ENCODE measurements at places on chromosomes 2 and 18. TPM values are rescaled to one million over a fixed set of nuclear protein-coding genes. Genes with fewer than 3 reads are reported as not detected.

Gene GAREM1
- 0.09 TPM for total RNA-seq

Gene LDLRAD4
- total RNA-seq, result 24.0 TPM

Gene EFEMP1
- not detected for total RNA-seq

Gene ATOH8
- total RNA-seq, result 0.23 TPM

Gene ADNP2
- total RNA-seq, result 31.2 TPM

Gene SPRED2
- 3.8 TPM for total RNA-seq

Gene CCL20
- total RNA-seq, result 2.0 TPM

Gene NEU2
- not detected for total RNA-seq

Gene ADRA2B
- 0.18 TPM for total RNA-seq

Gene TXNDC2
- total RNA-seq, result not detected

Gene PECR
- total RNA-seq, result 17.5 TPM

GRCh38 chr2:25378731-25379490 is 37.2 kb upstream of the DNMT3A start:
- H3K27ac ChIP-seq, result no peak overlapping the region
- no peak for DNase-seq
- H3K4me3 ChIP-seq, result no peak overlapping the region
- peaks cover 37% of the 10 kb centered on the region for H3K4me1 ChIP-seq
- no peaks in the 10 kb centered on the region for H3K36me3 ChIP-seq

GRCh38 chr18:54089749-54090459 is 134.6 kb downstream of the MBD2 start:
- H3K27ac ChIP-seq, result no peak overlapping the region
- DNase-seq, result no peak
- no peaks in the 10 kb centered on the region for H3K36me3 ChIP-seq
- H3K27me3 ChIP-seq, result no peaks in the 10 kb centered on the region

DNA sequence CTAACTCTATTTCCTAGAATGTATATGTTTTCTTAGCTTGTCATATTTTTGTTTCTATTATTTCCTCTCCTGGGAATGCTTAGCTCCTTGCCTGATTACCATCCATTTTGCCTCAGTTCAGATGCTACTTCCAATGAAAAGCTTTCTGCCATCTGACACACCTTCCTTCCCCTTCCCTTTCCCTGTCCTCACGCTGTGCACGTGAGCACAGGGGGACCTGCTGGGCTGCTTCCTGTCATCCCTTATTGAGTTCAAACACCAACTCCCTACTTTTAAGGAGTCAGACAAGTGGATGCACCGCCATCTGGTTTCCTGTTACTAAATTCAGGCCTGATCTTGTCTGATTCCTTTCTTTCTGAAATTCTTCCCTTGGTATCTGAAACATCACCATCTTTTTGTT is 2.4 kb upstream of the INO80C start:
- H3K27ac ChIP-seq, result no peak overlapping the region
- peaks cover 15% of the 10 kb centered on the region for H3K4me1 ChIP-seq
- no peaks in the 10 kb centered on the region for H3K36me3 ChIP-seq
- DNase-seq, result no peak

- H3K4me3 ChIP-seq, result no peak overlapping the region
- H3K27me3 ChIP-seq, result no peaks in the 10 kb centered on the region
- H3K27ac ChIP-seq, result no peak overlapping the region
- H3K36me3 ChIP-seq, result no peaks in the 10 kb centered on the region
- DNase-seq, result no peak
- no peaks in the 10 kb centered on the region for H3K4me1 ChIP-seq
Measured at GRCh38 chr18:34117319-34117718, 107.4 kb downstream of the NOL4 start.

DNA sequence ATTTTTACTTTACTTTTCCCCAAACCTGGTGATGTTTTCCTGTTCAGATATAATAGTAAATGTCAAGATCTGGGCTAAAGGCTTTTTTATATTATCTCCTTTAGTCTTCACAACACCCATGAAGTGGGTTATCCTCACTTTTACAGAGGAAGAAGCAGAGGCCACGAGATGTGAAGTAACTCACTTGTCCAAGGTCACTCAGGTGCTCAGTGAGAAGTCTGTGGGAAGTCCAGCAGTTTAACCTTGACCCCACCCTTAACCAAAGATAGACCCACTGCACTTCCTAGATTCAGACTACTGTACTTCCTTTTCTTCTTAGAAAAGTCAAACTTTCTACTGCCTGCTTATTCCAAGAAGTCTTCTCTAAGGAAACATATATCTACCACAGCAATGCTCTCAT is 56.3 kb upstream of the STAT1 start:
- H3K27me3 ChIP-seq, result no peaks in the 10 kb centered on the region
- peaks cover 6% of the 10 kb centered on the region for H3K4me1 ChIP-seq
- H3K27ac ChIP-seq, result peak overlapping the region; percentile 19
- no peak for DNase-seq
- H3K4me3 ChIP-seq, result no peak overlapping the region

DNA sequence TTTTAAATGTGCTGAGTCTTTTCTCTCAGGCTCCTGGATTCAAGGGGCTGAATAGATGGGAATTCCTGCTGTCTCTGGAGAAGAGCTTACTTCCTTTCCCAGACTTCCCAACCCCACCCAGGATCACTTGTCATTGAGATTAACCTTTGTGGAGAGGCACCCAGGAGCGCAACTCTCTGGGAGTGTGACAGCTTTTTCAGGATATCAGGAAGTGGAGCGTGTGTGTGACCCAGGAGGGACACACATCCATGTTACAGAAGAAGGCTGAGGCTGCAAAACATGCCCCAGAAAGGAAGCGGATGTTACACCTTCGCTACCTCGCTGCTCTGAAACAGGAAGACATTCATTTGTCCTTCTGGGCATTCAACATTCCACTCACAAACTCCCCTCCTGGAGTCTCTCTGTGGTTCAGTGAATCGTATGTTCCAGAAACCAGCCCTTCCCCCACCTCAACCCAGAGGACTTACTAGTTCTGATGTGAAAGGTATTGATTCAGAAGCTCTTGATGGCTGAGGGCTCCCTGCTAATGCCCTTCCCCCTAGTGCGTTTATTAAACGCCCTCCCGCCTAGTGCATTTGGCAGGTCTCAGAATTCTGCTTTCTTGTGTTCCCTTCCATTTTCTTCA is 523.9 kb downstream of the TNS1 start:
- no peak overlapping the region for H3K27ac ChIP-seq
- H3K36me3 ChIP-seq, result no peaks in the 10 kb centered on the region
- no peaks in the 10 kb centered on the region for H3K4me1 ChIP-seq
- H3K4me3 ChIP-seq, result no peak overlapping the region

GRCh38 chr2:28375236-28375635 is 17.4 kb upstream of the FOSL2 start:
- H3K27ac ChIP-seq, result no peak overlapping the region
- H3K4me1 ChIP-seq, result peaks cover 31% of the 10 kb centered on the region
- no peaks in the 10 kb centered on the region for H3K36me3 ChIP-seq

- H3K36me3 ChIP-seq, result no peaks in the 10 kb centered on the region
- peaks cover 7% of the 10 kb centered on the region for H3K4me1 ChIP-seq
- no peak for DNase-seq
- no peak overlapping the region for H3K4me3 ChIP-seq
Measured at GRCh38 chr2:222745836-222746559, 74.5 kb downstream of the MOGAT1 start.

DNA sequence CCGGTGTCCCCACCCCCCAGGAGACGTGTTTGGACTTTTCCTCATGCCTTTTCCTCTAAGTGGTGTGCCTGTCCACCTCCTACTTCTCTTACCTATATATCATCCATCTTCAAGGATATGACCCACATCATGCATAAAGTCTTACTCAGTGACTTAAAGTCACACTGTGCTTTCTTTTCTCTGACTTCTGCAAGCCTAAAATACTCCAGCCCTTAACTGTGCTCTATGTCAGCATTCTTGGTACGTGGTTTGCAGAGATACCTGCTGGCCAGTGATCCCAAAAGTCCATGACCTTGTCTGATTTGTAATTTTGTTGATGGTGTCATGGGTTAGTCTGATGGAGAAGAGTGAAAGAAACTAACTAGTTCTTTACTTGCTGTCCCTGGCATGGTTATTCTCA is 393.6 kb upstream of the NRP2 start:
- no peaks in the 10 kb centered on the region for H3K36me3 ChIP-seq
- no peak overlapping the region for H3K4me3 ChIP-seq
- H3K27me3 ChIP-seq, result no peaks in the 10 kb centered on the region
- no peak overlapping the region for H3K27ac ChIP-seq
- no peak for DNase-seq

GRCh38 chr2:97720746-97721145 is 7.4 kb downstream of the ZAP70 start:
- H3K36me3 ChIP-seq, result peaks cover 46% of the 10 kb centered on the region
- H3K4me3 ChIP-seq, result no peak overlapping the region
- H3K27ac ChIP-seq, result peak overlapping the region; percentile 15
- H3K4me1 ChIP-seq, result peaks cover 96% of the 10 kb centered on the region
- H3K27me3 ChIP-seq, result no peaks in the 10 kb centered on the region
- no peak for DNase-seq

GRCh38 chr2:235541838-235542549 is 48.2 kb downstream of the AGAP1 start:
- no peak for DNase-seq
- no peaks in the 10 kb centered on the region for H3K4me1 ChIP-seq
- no peaks in the 10 kb centered on the region for H3K27me3 ChIP-seq
- H3K27ac ChIP-seq, result no peak overlapping the region

DNA sequence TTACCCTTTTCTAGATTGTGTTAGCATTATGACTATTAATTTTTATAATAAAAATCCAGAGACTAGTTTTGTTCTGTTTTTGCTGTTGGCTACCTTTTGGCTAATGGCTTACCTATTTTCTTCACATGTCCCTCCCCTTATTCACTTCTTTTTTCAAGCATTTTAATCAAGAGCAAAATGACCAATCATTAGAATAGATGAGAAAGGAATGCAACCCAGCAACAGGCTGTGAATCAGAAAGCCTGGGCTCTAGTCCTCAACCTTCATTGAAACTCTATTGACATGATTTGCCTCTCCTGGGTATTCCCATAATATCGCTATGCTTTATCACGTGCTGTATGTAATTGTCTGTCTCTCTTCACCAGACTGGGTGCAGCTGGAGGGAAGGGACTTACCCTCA is 370.1 kb downstream of the IRS1 start:
- H3K27me3 ChIP-seq, result no peaks in the 10 kb centered on the region
- no peaks in the 10 kb centered on the region for H3K36me3 ChIP-seq
- no peak overlapping the region for H3K4me3 ChIP-seq
- H3K4me1 ChIP-seq, result no peaks in the 10 kb centered on the region

DNA sequence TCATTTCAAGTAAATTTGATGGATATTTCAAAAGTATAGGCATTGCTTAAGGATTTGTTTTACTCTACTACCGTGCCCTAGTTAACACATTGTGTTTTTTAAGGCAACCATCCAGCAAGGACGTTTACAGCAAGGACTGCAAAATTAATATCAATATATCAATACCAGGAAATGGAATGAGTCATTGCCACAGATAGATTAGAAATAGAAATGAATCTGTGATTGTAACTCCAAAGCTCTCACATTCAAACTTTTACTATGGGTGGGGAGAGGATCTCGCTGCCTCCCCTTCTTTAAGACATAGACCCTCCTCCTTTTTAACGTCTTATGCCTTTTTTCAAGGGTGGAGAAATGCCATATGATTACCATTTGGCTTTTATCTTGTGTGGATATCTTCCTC is 3.8 kb downstream of the CD28 start:
- no peak overlapping the region for H3K4me3 ChIP-seq
- peaks cover 19% of the 10 kb centered on the region for H3K4me1 ChIP-seq
- H3K27ac ChIP-seq, result no peak overlapping the region
- no peaks in the 10 kb centered on the region for H3K36me3 ChIP-seq
- no peak for DNase-seq

DNA sequence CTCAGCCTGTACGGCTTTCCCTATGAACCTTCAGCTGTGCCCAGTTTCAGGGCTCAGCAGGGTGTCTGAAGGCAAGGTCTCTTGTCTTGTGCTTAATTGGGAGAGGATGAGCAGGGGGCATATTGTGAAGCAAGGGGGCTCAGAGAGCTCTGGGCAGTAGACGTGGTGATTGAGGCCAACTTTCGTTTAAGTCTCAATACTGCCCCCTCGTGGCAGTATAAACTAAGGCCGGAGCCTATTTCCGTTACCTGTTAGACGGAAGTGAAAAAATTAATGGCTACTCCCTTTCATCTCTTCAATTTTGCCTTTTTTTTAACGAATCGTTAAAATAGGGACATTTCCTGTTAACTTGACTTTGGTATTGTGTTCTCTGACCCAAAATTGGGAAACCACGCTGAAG is 193.4 kb downstream of the TDRD15 start:
- H3K4me3 ChIP-seq, result no peak overlapping the region
- no peak overlapping the region for H3K27ac ChIP-seq
- no peaks in the 10 kb centered on the region for H3K36me3 ChIP-seq
- peak; percentile 38 for DNase-seq
- no peaks in the 10 kb centered on the region for H3K27me3 ChIP-seq
- no peaks in the 10 kb centered on the region for H3K4me1 ChIP-seq

DNA sequence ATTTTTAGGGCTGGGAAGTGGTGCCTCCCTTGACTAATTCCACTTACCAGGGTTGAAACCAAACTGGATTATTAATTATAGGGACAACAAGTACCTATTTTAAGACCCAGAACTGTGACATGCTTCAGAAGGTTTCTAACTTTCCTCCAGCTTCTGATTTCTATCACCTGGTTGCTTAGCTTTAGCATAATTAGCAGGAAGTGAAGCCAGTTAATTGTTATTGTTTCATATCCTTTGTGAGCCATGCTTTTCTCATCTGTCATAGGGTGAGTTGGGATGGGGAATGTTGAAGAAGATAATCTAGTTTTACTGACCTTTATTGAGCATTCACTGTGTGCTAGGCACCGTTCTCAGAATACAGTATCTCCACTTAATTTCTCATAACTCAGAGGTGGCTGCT is 3.2 kb downstream of the YPEL5 start:
- H3K27ac ChIP-seq, result no peak overlapping the region
- H3K4me3 ChIP-seq, result no peak overlapping the region
- no peaks in the 10 kb centered on the region for H3K27me3 ChIP-seq
- peaks cover 8% of the 10 kb centered on the region for H3K4me1 ChIP-seq

DNA sequence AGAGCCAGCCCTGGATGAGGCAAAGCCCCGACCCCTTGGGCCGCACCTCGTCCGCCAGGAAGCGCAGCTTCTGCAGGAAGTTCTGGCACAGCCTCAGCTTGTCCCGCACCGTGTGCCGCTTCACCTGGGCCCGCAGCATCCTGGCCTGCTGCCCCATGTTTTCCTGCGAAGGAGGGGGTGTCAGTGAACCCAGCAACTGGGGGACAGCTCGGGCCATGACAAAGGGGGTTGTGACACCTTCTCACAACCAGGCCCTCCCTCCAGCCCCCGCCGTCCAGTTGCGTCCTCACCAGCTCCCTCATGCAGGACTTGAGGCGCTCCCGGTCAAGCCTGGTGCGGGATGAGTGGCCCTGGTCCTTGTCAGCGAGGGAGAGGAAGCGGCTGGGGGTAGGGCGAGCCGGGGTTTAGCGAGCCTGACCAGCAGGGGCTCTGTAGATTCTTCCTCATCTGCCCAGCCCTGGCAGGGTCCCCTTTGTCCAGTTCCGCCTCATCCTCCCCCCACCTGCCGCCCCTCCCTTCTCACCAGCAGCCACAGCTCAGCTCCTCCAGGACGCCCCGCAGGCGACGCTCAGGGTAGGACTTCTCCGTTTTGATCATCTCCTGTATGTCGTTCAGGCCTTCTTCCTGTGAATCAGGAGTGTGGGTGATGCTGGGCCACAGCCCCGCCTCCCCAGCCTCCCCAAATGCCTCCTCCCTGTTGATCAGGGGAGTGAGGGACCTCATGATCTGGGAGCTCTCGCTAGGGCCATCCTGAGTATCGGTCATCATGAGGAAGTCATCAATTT is 606 bp downstream of the OTOF start:
- no peaks in the 10 kb centered on the region for H3K27me3 ChIP-seq
- no peak overlapping the region for H3K27ac ChIP-seq
- DNase-seq, result peak; percentile 15
- no peaks in the 10 kb centered on the region for H3K36me3 ChIP-seq

All from natural killer cell (primary cell).